ENCODE measurements at places on chromosomes 3 and 15. TPM values are rescaled to one million over a fixed set of nuclear protein-coding genes. Genes with fewer than 3 reads are reported as not detected.

Gene UCN2
- total RNA-seq = not detected

Gene SLC12A1
- not detected for total RNA-seq

Gene SLC6A1
- total RNA-seq = 0.55 TPM

Gene SH2D7
- total RNA-seq = 6.0 TPM

Gene HERC2
- 182 TPM for total RNA-seq

Gene AGBL1
- total RNA-seq = not detected

Gene DPP8
- 34.0 TPM for total RNA-seq

Gene ACSBG1
- total RNA-seq = 1.5 TPM

Gene CLSTN2
- total RNA-seq = 1.8 TPM

GRCh38 chr15:34147371-34148140 lies 45.7 kb downstream of the PGBD4 start:
- no peak for DNase-seq
- H3K4me3 ChIP-seq = no peak overlapping the region
- H3K4me1 ChIP-seq = no peaks in the 10 kb centered on the region
- peaks cover 45% of the 10 kb centered on the region for H3K36me3 ChIP-seq
- no peaks in the 10 kb centered on the region for H3K27me3 ChIP-seq

DNA sequence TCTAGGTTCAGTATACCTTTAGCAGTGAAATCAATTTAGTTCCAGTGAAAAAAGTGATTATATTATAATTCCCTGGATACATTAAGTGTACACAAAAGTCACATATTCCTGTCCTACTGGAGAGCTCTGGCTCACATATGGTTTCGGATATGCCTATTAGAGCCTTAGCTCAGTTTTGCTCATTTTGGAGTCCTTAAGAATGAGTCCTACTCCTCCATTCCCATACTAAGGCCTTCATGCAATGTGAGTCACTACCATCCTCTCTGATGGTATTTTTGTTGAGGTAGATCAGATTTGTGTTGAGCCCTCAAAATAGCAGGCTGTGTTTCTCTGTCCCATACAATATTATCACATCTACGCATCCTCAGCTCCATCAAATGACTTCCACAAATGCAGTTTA lies 294.2 kb upstream of the COL8A1 start:
- H3K36me3 ChIP-seq = no peaks in the 10 kb centered on the region
- H3K4me1 ChIP-seq = no peaks in the 10 kb centered on the region
- no peak for DNase-seq

GRCh38 chr15:35963326-35963725 lies 417.4 kb upstream of the DPH6 start:
- no peak overlapping the region for H3K4me3 ChIP-seq
- DNase-seq = no peak
- H3K27me3 ChIP-seq = no peaks in the 10 kb centered on the region
- no peaks in the 10 kb centered on the region for H3K36me3 ChIP-seq

- peaks cover 5% of the 10 kb centered on the region for H3K4me1 ChIP-seq
- no peak overlapping the region for H3K4me3 ChIP-seq
- peak; percentile 19 for DNase-seq
- no peaks in the 10 kb centered on the region for H3K36me3 ChIP-seq
- peak overlapping the region; percentile 83 for H3K27ac ChIP-seq
These were observed 31.9 kb downstream of the STARD5 start for GRCh38 chr15:81291916-81292522.

- no peak overlapping the region for H3K4me3 ChIP-seq
- H3K4me1 ChIP-seq = no peaks in the 10 kb centered on the region
- no peak for DNase-seq
- no peaks in the 10 kb centered on the region for H3K27me3 ChIP-seq
- no peak overlapping the region for H3K27ac ChIP-seq
These were observed 439.9 kb upstream of the TGFBR2 start for GRCh38 chr3:30166535-30166934.

- no peak overlapping the region for H3K4me3 ChIP-seq
- H3K4me1 ChIP-seq = no peaks in the 10 kb centered on the region
- no peak overlapping the region for H3K27ac ChIP-seq
- DNase-seq = no peak
These were observed 46.3 kb upstream of the RORA start for GRCh38 chr15:61275451-61275850.

GRCh38 chr3:101478980-101479379 lies 34.0 kb downstream of the SENP7 start:
- no peaks in the 10 kb centered on the region for H3K27me3 ChIP-seq
- H3K27ac ChIP-seq = no peak overlapping the region
- H3K4me1 ChIP-seq = no peaks in the 10 kb centered on the region
- no peaks in the 10 kb centered on the region for H3K36me3 ChIP-seq
- H3K4me3 ChIP-seq = no peak overlapping the region

GRCh38 chr3:152558386-152558785 lies 276.5 kb upstream of the P2RY1 start:
- no peaks in the 10 kb centered on the region for H3K4me1 ChIP-seq
- no peaks in the 10 kb centered on the region for H3K27me3 ChIP-seq
- no peak overlapping the region for H3K4me3 ChIP-seq
- no peak for DNase-seq

- DNase-seq = no peak
- no peak overlapping the region for H3K4me3 ChIP-seq
- no peak overlapping the region for H3K27ac ChIP-seq
- no peaks in the 10 kb centered on the region for H3K4me1 ChIP-seq
These were observed 450.0 kb downstream of the ROBO1 start for GRCh38 chr3:79317551-79318518.

DNA sequence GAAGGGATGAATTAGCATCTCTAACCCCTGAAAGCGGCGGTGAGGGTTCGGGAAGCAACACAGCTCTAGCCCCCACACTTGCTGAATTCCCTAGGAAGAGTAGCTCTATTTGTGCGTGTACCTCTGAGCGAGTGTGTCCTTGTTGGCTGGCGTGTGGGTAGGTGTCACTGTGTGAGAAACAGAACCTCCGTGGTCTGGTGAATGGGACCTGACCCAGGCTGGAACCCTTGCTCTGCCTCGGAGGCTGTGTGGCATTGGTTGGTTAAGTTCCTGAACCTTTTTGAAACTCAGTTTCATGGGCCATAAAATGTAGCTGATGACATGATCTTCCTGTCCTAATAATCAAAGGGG lies 414 bp upstream of the TMEM115 start:
- peak overlapping the region; percentile 12 for H3K4me3 ChIP-seq
- H3K27me3 ChIP-seq = no peaks in the 10 kb centered on the region
- no peak for DNase-seq
- no peak overlapping the region for H3K27ac ChIP-seq
- peaks cover 7% of the 10 kb centered on the region for H3K36me3 ChIP-seq
- H3K4me1 ChIP-seq = peaks cover 42% of the 10 kb centered on the region

- peak overlapping the region; percentile 95 for H3K27ac ChIP-seq
- H3K4me3 ChIP-seq = peak overlapping the region; percentile 97
- no peaks in the 10 kb centered on the region for H3K27me3 ChIP-seq
These were observed 861 bp upstream of the RFT1 start for GRCh38 chr3:53131096-53131495.

- peaks cover 8% of the 10 kb centered on the region for H3K4me1 ChIP-seq
- no peak overlapping the region for H3K27ac ChIP-seq
- peaks cover 30% of the 10 kb centered on the region for H3K27me3 ChIP-seq
These were observed 621.5 kb upstream of the ZNF385D start for GRCh38 chr3:22372292-22373062.

DNA sequence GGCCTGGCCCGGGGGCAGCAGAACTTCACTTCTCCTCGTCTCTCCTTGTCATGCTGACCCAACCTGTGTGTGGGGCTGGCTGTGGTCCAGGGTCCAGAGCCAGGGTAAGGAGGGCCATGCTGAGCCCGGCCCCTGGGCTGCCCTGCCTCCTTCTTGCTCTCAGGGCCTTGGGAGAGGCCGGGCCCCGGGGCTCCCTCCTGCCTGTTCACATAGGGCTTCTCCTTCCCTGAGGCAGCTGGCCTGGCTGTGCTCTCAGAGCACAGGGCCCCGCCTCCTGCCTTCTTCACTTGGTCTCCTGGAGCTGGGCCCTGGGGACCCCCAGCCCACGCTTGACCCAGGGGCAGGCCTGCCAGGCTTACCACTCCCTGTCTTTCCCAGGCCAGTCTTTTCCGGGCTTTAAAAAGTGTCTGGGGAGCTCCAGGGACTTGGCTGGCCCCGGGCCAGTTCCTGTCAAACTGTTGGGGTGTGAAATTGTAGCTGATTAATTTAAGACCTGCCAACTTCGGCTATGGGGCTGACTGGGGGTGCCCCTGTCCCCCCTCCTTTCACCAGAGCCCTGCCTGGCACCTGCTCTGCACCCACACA lies 11.8 kb downstream of the PLXNA1 start:
- no peak overlapping the region for H3K4me3 ChIP-seq
- H3K27me3 ChIP-seq = no peaks in the 10 kb centered on the region
- no peak for DNase-seq
- no peaks in the 10 kb centered on the region for H3K36me3 ChIP-seq

- no peak for DNase-seq
- no peaks in the 10 kb centered on the region for H3K36me3 ChIP-seq
- no peaks in the 10 kb centered on the region for H3K4me1 ChIP-seq
- no peaks in the 10 kb centered on the region for H3K27me3 ChIP-seq
These were observed 24.3 kb upstream of the GADL1 start for GRCh38 chr3:30918761-30919160.

DNA sequence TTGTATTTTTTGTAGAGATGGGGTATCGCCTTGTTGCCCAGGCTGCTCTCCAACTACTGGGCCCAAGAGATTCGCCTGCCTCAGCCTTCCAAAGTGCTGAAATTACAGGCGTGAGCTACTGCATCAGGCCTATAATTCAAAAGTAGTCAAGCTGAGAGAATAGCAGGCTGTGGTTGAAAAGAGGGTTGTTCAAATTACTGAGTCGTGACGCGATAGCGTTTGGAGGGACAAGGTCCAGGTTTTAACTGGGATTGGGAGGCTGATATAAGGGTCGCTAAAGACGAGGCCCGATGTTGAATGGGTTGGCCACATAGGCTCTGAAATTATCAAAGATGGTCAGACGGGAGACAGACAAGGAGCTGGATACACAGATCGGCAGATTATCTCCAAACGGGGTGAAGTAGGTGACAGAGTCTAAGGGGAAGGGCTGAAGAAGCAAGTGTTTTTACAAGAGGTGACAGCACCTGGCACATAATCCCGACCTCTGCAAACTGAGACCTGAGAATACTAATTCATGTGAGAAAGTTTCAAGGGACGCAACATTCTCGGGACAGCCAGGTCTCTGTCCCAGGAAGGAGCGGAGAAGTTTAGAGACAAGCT lies 759 bp upstream of the ARID3B start:
- H3K36me3 ChIP-seq = no peaks in the 10 kb centered on the region
- peak overlapping the region; percentile 77 for H3K27ac ChIP-seq
- no peak for DNase-seq
- no peaks in the 10 kb centered on the region for H3K27me3 ChIP-seq
- peak overlapping the region; percentile 87 for H3K4me3 ChIP-seq
- H3K4me1 ChIP-seq = peaks cover 17% of the 10 kb centered on the region

DNA sequence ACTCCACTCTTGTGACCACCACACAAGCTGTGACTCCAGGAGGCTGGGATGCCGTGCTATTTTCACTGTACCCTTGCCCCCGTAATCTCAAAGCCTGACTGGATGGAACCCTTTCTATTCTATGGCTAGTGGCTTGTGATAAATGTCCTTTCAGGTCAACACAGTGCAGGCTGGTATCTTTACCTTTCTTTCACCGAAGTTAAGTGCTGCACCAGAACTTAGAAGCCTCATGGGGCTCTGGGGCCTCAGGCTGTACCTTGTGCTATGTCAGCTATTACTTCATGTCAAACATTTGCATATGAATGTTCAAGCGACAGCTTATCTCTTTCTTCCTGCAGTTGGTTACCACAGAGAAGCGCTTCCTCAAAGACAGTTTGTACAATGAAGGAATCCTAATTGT lies 66.8 kb downstream of the RPL39L start:
- H3K4me3 ChIP-seq = no peak overlapping the region
- no peaks in the 10 kb centered on the region for H3K27me3 ChIP-seq
- no peaks in the 10 kb centered on the region for H3K36me3 ChIP-seq
- H3K4me1 ChIP-seq = no peaks in the 10 kb centered on the region
- H3K27ac ChIP-seq = no peak overlapping the region
- DNase-seq = no peak

GRCh38 chr15:58342508-58342907 lies 89.3 kb upstream of the LIPC start:
- DNase-seq = no peak
- no peaks in the 10 kb centered on the region for H3K27me3 ChIP-seq
- no peaks in the 10 kb centered on the region for H3K36me3 ChIP-seq
- H3K4me1 ChIP-seq = no peaks in the 10 kb centered on the region

All from transverse colon (tissue), 4 donors.